Suprapubic skin (tissue), 4 donors: ENCODE measurements at places on chromosomes 6 and 20. TPM values are rescaled to one million over a fixed set of nuclear protein-coding genes. Genes with fewer than 3 reads are reported as not detected.

- H3K27me3 ChIP-seq, result no peaks in the 10 kb centered on the region
- H3K27ac ChIP-seq, result no peak overlapping the region
- no peaks in the 10 kb centered on the region for H3K36me3 ChIP-seq
- H3K4me3 ChIP-seq, result no peak overlapping the region
- DNase-seq, result no peak
- no peaks in the 10 kb centered on the region for H3K4me1 ChIP-seq
Measured at GRCh38 chr20:55067158-55067825, 591.9 kb downstream of the DOK5 start.

- no peak for DNase-seq
- H3K27me3 ChIP-seq, result no peaks in the 10 kb centered on the region
- no peaks in the 10 kb centered on the region for H3K4me1 ChIP-seq
- H3K27ac ChIP-seq, result no peak overlapping the region
Measured at GRCh38 chr6:35931120-35931561, 10.2 kb upstream of the SRPK1 start.

DNA sequence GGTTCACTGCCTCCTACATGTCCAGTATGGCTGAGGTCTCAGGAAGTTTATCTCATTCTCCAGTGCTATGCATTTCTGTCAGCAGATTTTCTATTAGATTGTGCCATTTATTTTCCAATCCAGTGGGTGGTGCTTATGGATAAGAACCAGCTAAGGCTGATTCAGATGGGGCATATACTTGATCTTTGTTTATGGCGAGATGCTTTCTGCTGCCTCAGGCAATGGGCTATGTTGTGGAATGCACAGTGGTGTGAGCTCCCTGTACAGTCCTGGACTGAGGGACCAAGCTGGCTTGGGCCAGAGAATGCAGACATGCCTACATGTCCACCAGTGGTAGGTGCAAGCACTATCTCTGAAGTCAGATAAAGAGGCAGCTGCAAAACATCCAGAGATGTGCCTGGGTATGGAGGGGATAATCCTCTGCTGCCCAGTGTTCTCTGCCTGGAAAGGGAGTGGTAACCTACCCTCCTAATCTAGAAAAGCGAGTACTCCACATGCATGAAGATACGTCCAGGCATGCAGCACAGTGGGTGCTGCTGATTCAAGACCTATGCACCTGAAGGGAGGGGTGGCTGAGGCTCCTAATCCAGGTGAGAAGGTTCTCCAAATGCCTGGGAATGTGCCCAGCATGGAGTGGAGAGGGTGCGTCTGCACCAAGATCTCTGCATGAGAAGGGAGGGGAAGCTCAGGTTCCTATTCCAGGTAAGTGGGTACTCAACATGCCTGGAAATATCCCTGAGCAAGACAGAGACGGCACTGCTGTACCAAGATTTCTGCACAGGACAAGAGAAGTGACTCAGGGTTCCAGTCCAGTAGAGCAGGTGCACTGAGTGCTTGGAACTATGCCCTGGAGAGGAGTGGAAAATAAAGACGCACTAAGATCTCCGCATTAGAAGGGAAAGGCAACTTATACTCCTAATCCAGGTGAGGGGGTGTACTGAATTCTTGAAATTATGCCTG lies 9.4 kb downstream of the CST4 start:
- no peak overlapping the region for H3K27ac ChIP-seq
- H3K36me3 ChIP-seq, result no peaks in the 10 kb centered on the region
- peaks cover 3% of the 10 kb centered on the region for H3K27me3 ChIP-seq
- H3K4me1 ChIP-seq, result no peaks in the 10 kb centered on the region

GRCh38 chr20:16069389-16070010 lies 503.7 kb downstream of the KIF16B start:
- H3K4me1 ChIP-seq, result peaks cover 8% of the 10 kb centered on the region
- no peak overlapping the region for H3K27ac ChIP-seq
- H3K4me3 ChIP-seq, result no peak overlapping the region

FAM209A gene
- total RNA-seq, result 1.8 TPM

SIRPD gene
- not detected for total RNA-seq

- no peaks in the 10 kb centered on the region for H3K36me3 ChIP-seq
- DNase-seq, result no peak
Measured at GRCh38 chr6:1611572-1612298, 2.0 kb downstream of the FOXC1 start.

GRCh38 chr6:158819213-158819976 lies at the start of gene EZR:
TSS of gene EZR (minus strand) at chr6:158819368. CDS start at chr6:158818093, 1,275 bp downstream.
- H3K27ac ChIP-seq, result peak within 1 kb of the TSS; percentile 99
- H3K36me3 ChIP-seq, result no peaks in the 10 kb centered on the region
- H3K4me3 ChIP-seq, result peak within 1 kb of the TSS; percentile 68
- DNase-seq, result peak; percentile 87
- no peaks in the 10 kb centered on the region for H3K27me3 ChIP-seq

TRAPPC3L gene
- total RNA-seq, result not detected

DNA sequence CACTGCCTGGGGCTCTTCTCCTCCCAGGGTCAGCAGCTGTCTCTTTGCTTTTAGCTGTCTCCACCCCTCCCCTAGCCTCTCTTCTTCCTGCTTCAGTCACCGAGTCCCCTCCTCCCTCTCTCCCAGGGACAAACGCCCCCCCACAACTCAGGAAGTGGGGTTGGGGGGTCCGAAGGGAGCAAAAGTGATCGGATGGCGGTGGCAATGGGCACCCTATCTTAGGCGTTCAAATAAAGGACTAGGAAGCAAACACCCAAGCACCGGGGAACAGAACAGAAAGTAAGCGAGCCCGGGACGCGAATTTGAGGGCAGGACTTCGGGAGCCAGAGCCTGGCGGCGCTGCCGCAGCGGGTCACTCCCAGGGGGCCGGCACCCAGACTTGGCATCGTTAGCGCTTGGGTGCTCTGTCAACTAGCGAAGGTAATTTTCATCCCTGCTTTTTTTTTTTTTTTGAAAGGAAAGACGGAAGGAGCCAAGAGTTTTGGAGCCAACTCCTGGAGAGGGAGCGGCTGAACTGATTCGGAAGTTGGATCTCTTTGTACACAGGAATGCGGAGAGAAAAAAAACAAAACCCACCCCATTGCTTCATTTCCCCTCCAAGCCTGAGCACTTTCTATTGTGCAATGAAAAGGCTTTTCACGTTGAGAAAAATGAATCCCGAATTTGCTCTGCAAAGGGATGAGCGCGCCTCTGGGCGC lies 815 bp upstream of the ITPR3 start:
- H3K27ac ChIP-seq, result peak overlapping the region; percentile 96
- no peaks in the 10 kb centered on the region for H3K36me3 ChIP-seq
- H3K27me3 ChIP-seq, result no peaks in the 10 kb centered on the region
- no peak for DNase-seq
- peaks cover 52% of the 10 kb centered on the region for H3K4me1 ChIP-seq
- H3K4me3 ChIP-seq, result peak overlapping the region; percentile 79

DNA sequence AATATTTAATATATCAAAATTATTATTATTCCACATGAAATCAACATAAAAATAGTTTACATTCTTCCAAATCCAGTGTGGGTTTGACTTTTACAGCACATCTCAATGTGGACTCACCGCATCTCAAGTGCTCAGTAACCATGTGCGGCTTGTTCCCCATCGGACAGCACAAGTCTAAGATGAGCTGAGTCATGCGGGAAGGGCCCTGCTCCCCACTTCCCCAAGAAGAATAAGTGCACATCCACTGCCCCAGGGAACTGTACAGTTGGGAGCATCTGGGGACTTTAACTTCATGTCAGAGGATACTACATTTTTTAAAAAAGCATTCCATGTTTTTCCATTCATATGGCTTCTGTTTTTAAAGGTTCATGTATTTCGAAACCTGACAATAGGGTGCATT lies 325.6 kb downstream of the BTBD3 start:
- H3K36me3 ChIP-seq, result no peaks in the 10 kb centered on the region
- DNase-seq, result no peak
- H3K4me1 ChIP-seq, result no peaks in the 10 kb centered on the region
- no peak overlapping the region for H3K4me3 ChIP-seq
- H3K27me3 ChIP-seq, result no peaks in the 10 kb centered on the region
- no peak overlapping the region for H3K27ac ChIP-seq

DNA sequence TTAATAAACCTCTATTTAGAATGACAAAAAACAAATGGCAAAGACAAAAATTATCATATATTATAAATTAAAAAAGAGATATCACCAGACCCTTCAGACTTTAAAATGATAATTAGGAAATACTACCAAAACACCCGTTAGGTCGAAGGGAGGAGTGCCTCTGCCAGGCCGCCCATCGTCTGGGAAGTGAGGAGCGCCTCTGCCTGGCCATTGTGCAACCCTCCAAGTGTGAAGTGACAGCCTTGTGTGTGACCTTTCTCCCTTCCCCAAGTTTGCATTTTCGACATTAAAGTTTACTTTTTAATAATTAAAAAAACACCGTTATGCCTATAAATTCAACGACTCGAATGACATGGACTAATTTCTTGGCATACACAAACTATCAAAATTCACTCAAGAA lies 64.5 kb upstream of the TASP1 start:
- DNase-seq, result no peak
- H3K4me3 ChIP-seq, result no peak overlapping the region
- H3K4me1 ChIP-seq, result no peaks in the 10 kb centered on the region
- no peak overlapping the region for H3K27ac ChIP-seq
- no peaks in the 10 kb centered on the region for H3K27me3 ChIP-seq

PI16 gene
- 4.5 TPM for total RNA-seq

DNA sequence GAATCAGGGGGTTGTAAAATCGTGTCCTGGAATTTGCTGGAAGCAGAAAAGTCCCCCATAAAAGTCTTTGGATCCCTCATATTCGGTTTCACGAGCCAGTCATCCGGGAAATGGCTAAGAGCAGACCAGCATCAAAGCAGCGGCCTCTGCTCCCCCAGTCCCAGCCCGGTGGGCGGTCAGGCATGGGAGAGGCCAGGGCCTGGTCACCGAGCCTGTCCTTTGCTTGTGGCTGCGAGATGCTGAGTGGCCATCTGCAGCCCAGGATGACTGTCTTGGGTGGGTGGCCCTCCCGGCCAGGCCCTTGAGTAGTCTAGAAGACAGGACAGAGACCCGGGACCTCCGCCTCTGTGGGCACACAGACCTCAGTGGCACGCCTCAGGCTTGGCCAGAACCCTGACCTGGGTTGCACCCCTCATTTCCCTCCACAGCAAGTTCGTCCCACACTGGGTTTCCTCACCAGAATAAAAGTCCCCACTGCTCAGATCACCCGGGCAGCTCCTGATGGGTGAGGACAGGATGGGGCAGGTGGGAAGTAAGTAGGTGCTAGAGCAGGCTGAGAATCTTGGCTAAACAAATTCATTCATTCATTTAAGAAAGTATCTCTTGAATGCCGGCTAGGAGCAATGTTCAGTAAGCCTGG lies 172.1 kb downstream of the BMP7 start:
- no peaks in the 10 kb centered on the region for H3K36me3 ChIP-seq
- H3K4me1 ChIP-seq, result peaks cover 17% of the 10 kb centered on the region
- H3K4me3 ChIP-seq, result no peak overlapping the region

DNA sequence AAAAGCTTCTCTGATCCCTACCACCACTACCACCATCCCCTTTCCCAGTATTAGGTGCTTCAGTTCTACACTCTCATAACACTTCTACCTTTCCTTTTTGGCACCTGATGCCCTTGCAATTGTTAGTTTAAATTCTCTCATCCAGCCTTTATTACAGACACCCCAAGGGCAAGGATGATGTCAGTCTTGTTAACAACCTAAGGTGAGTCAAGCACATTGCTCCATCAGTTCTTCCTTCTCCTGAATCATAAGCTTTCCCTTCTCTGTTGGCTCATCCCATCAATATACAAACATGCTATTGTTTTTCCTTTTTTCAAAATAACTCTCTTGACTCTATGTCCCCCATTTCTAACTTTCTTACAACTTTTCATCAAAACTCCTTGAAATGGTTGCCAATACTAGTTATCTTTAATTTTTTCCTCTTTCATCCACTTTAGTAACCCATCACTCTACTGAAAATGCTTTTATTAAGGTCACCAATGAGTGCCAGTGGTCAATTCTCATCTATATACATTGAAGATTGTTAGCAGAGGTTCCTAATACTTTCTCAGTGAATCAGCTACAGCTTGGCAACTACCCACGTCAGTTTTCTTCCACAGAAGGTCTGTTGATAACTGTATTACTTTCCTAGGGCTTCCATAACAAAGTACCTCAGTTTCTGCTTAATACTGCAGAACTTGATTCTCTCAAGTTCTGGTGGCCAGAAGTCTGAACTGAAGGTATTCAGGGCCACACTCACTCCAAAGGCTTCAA lies 97.1 kb upstream of the FLRT3 start:
- DNase-seq, result no peak
- no peaks in the 10 kb centered on the region for H3K27me3 ChIP-seq
- H3K27ac ChIP-seq, result no peak overlapping the region
- H3K4me3 ChIP-seq, result no peak overlapping the region
- no peaks in the 10 kb centered on the region for H3K4me1 ChIP-seq
- H3K36me3 ChIP-seq, result no peaks in the 10 kb centered on the region

GRCh38 chr6:149480502-149481280 lies 4.1 kb downstream of the ZC3H12D start:
- no peaks in the 10 kb centered on the region for H3K27me3 ChIP-seq
- DNase-seq, result no peak
- H3K27ac ChIP-seq, result no peak overlapping the region
- H3K36me3 ChIP-seq, result no peaks in the 10 kb centered on the region
- peaks cover 23% of the 10 kb centered on the region for H3K4me1 ChIP-seq
- no peak overlapping the region for H3K4me3 ChIP-seq

DNA sequence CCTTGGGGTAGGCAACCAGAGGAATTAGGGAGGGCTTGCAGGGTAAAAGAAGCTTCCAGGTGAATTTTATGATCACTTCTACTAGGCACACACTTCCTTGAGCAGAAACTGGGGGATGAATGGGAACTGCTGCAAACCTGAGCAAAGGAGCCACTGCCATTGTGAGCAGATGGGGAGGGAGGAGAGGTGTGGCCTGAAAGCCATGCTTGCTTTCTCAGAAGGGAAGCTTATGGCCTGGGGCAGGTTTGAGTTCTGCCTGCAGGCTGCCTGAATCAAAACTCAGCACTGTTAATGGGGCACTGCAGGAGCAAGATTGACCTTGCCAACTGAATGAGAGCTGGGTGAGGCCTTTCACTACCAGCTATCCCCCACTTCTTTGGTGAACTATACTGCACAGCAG lies 328.1 kb downstream of the NKAIN2 start:
- H3K4me1 ChIP-seq, result no peaks in the 10 kb centered on the region
- no peak overlapping the region for H3K27ac ChIP-seq
- no peak for DNase-seq
- H3K27me3 ChIP-seq, result no peaks in the 10 kb centered on the region

- no peaks in the 10 kb centered on the region for H3K36me3 ChIP-seq
- DNase-seq, result peak; percentile 78
- H3K4me1 ChIP-seq, result peaks cover 24% of the 10 kb centered on the region
- H3K4me3 ChIP-seq, result peak overlapping the region; percentile 54
- H3K27ac ChIP-seq, result no peak overlapping the region
Measured at GRCh38 chr6:149965194-149966020, 1.7 kb downstream of the ULBP1 start.

- H3K36me3 ChIP-seq, result no peaks in the 10 kb centered on the region
- no peak for DNase-seq
- H3K27ac ChIP-seq, result no peak overlapping the region
- no peak overlapping the region for H3K4me3 ChIP-seq
Measured at GRCh38 chr6:107691062-107691751, 132.9 kb downstream of the SCML4 start.

- peaks cover 81% of the 10 kb centered on the region for H3K36me3 ChIP-seq
- no peaks in the 10 kb centered on the region for H3K27me3 ChIP-seq
- H3K4me3 ChIP-seq, result no peak overlapping the region
- peak; percentile 75 for DNase-seq
- no peaks in the 10 kb centered on the region for H3K4me1 ChIP-seq
Measured at GRCh38 chr20:45959126-45959525, 12.9 kb downstream of the ZNF335 start.
